Stimulated activated CD8-positive, alpha-beta memory T cell treated with anti-CD3 and anti-CD28 coated beads, Interleukin-7, amount 100 ng/mL, for 4 hours (primary cell): ENCODE measurements at places on chromosomes 3 and 15.

GRCh38 chr3:58630076-58630709, 36.4 kb downstream of the FAM3D start:
- DNase-seq, result peak; percentile 17

GRCh38 chr3:115898656-115899410, 275.5 kb downstream of the GAP43 start:
- DNase-seq, result no peak

- DNase-seq, result no peak
These were observed 200.3 kb upstream of the SLC2A2 start for GRCh38 chr3:171226794-171227193.

- no peak for DNase-seq
These were observed 727.0 kb downstream of the NR2F2 start for GRCh38 chr15:97057503-97057902.

GRCh38 chr15:27238209-27238608, 267.2 kb downstream of the GABRG3 start:
- no peak for DNase-seq

DNA sequence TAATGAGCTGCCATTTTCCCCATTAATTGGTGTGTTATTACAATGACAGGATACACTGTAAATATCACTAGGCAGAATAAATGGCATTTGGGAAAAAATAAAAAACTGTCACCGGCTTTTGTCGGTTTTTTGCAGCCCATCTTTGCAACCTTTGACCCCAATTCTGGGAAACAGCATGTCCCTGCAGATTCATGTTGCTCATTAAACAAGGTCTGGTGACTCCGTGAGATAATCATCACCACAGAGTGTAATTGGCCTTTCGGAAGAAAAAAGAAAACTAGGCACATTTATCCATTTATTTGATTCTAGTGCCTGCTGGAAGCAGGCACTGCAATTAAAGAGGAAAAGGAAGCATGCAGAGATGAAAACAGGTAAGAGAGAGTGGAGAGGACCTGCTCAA, 64.5 kb downstream of the TRAT1 start:
- DNase-seq, result no peak

DNA sequence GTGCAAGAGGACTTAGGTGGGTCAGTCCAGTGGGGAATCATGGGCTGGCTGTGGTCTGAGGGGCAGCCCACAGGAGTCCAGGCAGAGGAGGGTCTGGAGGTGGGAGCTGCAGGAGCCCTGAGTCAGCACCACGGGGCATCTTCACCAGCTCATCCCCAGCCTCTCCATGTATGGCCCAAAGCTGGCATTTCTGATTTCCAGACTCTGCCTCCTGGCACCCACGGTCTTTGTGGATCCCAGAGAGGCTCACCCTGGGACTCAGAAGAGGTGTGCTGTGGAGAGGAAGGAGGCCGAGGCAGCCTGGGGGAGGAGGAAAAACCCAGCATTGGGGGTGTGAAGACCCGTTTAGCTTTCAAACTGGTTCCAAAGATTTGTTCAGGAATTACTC, 64.5 kb upstream of the KLF13 start:
- DNase-seq, result no peak

- DNase-seq, result no peak
These were observed 11.8 kb downstream of the ZBTB47 start for GRCh38 chr3:42665050-42665878.

GRCh38 chr3:48057521-48057920, 41.3 kb upstream of the MAP4 start:
- no peak for DNase-seq

DNA sequence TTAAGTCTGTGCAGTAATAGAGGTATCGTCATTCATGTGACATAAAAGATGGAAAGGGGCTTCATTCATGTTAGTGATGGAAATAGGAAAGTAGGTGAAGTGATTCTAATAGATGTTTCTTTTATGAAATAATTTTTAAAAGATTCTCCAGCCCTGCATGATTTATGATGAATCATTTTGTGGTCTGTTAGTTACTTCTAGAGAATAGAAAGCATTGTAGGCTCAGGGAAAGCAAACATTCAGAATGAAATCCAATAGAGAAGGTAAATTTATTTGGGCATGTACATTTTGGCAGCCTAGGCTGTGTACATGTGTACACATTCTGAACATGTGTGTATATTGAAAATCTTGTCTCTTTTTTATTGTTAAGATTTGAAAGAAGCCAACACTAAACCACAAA, 23.1 kb downstream of the PPARG start:
- no peak for DNase-seq

DNA sequence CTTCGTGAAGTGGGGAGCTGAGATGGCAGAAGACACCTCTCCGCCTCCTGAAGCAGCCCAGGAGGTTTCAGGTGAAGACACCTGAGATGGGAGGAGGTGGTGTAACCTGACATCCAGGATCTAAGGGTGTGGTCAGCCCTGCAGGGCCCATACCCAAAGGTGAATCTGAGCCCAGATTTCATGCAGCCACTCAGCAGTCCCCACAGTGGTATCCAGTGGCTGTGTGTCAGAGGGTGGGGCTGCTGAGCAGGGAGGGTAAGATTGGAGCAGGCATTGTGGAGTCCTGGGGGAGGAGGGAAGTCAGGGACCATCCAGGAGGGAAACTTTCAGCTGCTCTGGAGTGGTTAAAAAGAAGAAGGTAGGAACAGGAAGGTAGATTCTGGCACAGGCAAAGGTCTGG, 46.0 kb upstream of the SMAD6 start:
- DNase-seq, result no peak

GRCh38 chr3:23193831-23194230, 9.3 kb upstream of the UBE2E2 start:
- DNase-seq, result no peak

- no peak for DNase-seq
These were observed 377.0 kb downstream of the FEZF2 start for GRCh38 chr3:61996366-61996765.
